ENCODE measurements at places on chromosomes 2 and 18.
A peak's percentile ranks its signal among the peaks of the same experiment; 100 is the strongest.

GRCh38 chr2:177894546-177894945 lies 178.0 kb downstream of the PDE11A start:
- DNase-seq: no peak

- DNase-seq: no peak
Observed at GRCh38 chr18:12474876-12475275, 67.1 kb downstream of the PRELID3A start.

- DNase-seq: no peak
Observed at GRCh38 chr2:16661526-16661925, 4.1 kb downstream of the CYRIA start.

DNA sequence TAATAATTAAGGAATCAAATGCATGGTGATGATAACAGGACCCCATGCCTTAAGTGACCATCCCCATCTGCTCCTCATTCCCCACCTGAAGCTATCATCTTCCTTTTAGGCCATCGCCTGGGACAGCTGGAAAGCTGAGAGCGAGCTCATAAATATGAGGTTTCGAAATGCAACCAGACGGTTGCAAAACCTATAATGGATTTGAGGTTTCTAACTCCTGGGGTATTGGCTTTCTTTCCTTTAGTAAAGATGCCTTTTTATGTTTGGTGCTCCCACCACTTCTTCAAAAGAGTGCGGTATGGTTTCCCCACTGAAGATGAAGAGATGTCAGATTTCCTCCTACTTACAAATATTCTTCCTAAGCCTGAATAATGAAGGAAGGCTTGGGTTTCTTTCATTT lies 1589.5 kb upstream of the PIK3C3 start:
- no peak for DNase-seq

DNA sequence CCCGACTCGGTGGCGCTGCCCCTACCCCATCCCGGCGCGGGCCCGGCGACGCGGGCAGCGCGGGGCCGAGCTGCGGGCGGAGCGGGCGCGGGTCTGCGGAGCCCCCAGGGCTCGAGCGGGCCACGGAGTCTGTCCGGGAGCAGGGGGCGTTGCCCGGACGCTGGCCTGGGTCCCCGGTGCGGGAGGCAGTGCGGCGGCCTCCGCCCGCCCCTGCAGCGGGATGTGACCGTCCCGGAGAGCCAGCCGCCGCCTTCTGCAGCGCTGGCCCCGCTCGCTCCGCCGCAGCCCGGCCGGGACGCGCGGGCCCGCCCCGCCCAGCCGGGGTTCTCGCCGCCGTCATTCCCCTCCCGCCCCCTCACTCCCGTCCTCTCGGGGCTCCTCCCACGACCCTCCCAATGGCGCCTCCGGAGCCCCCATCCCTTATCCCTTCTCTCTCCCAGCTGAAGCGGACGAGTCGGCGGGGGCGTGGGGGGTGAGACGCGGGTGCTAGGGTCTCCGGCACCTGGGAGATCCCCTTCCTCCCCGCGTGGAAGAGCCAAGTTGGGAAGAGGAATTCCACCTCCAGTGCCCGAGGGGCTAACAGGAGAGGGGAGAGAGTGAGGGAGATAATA lies at the start of gene FNDC4:
FNDC4 (minus strand) TSS at position 257 of the 611 bp plus-strand sequence. CDS start 521 bp downstream, outside the sequence.
- peak; percentile 13 for DNase-seq

- no peak for DNase-seq
Observed at GRCh38 chr2:168692132-168692744, 110.2 kb upstream of the NOSTRIN start.

GRCh38 chr18:66136039-66136438 lies 385.2 kb downstream of the CDH7 start:
- DNase-seq: no peak

DNA sequence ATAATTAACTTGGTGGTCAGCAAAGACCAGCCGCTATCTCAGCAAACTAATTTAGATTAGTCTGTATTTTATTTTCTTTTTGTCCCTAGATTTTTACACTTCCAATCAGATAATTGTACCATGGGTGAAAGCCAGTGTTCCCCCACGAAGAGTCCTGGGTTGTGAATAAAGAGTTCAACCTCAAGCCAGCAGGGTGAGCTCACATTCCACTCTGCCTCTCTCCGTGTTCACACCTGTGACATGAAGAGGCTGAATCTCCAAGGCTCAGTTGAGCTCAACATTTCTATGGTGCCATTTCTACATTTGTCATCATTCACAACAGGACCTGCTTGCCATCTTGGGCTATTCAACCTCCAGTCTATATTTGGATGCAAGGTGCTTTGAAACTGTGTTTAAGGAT lies 771.5 kb downstream of the GALR1 start:
- no peak for DNase-seq

GRCh38 chr2:133571249-133571648 lies 3.0 kb upstream of the NCKAP5 start:
- DNase-seq: no peak

DNA sequence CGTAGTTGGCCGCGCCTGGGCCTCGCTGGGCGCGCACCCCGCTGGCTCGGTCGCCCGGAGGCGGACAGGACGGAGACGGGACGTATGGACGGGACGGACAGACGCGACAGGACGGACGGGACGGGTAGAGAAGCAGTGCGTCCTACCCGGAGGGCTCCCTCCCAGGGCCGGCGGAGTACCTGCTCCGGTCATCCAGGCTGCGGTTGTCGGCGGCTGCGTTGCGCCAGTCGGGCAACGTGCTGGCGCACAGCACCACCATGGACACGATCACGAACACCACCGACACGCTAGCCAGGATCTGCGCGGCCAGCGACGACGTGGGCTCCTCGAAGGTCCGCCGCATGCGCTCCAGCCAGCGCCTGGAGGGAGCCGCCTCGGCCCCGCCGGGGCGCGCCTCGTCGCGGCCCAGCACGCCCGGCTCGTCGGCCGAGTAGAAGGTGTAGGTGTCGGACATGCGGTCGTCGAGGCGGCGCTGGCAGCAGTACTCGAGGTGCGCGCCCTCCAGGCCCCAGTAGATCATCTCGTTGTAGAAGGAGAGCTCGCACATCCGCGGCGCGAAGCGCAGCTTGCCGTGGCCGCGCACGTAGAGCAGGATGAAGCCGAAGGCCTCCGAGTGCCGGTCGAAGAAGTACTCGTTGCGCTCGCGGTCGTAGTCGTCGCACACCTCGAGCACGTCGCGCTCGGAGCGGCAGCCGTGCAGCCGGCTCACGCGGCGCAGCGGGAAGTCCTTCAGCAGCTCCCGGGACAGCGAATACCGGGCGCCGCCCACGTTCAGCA lies 903 bp downstream of the KCNG3 start:
- peak; percentile 27 for DNase-seq

GRCh38 chr2:22826703-22827102 lies 558.3 kb upstream of the KLHL29 start:
- no peak for DNase-seq

- no peak for DNase-seq
Observed at GRCh38 chr2:15619076-15619475, 27.4 kb downstream of the DDX1 start.

DNA sequence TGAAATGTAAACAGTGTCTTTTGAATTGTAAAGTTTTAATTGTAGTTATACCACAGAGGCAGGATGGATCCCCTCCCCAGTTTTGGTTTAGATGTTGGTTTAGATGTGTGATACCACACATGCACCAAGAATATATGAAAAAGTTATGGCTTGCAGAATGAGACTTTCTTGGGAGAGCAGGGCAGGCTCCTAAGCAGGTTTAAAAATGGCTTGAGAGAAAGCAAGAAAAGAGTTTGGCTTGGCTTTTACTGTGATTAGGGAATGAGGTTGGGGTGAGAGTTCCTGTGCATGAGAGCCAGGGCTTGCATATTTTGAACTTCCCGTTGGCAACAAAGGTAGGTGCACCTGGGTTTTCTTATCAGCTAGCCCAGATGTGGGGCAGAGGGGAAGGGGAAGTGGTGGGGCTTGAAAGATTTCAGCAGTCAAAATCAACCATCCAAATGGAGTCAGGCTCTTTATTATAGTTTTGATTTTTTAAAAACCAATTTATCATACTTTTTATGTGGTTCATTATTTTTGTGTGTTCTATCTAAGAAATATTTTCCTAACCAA lies 246.9 kb downstream of the MTX2 start:
- DNase-seq: no peak

DNA sequence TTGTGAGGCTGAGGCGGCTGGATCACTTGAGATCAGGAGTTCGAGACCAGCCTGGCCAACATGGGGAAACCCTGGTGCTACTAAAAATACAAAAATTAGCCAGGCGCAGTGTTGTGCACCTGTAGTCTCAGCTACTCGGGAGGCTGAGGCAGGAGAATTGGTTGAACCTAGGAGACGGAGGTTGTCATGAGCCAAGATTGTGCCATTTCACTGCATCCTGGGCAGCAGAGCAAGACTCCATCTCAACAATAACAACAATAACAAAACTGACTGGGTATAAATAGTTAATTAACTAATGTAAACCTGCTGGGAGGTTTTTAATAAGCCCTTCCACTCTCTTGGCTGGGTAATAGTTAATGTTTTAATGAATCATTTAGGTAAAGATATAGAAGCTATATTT lies 7.8 kb downstream of the SULT6B1 start:
- no peak for DNase-seq

GRCh38 chr18:33022370-33022769 lies 249.5 kb upstream of the KLHL14 start:
- no peak for DNase-seq

- no peak for DNase-seq
Observed at GRCh38 chr2:25089605-25090315, 47.9 kb downstream of the EFR3B start.

DNA sequence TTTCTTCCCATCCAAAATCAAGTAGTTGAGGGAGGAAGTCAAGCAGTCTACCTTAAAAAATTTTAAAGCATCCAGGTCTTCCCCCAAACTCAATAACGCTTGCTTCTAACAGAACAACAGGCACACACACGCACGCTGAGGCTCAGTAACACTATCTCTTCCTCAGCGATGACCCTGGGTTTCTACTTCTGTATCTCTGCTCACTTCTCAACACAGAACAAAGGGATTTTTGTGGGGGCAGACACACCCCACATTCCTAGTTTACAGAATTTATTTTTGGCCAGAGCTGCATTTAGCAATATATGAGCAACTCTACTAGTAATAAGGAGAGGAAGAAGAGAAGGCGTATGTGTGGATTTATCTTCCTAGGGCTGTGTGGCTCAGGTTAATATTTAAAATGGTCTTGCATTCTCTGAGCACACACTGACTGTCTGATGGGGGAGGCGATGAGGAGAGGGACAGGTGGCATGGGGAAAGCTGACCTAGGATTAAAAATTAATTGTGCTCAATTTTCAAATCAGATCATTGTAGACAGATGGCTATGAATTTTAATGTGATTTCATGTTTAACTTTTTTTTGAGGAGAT lies 71.3 kb upstream of the PPM1B start:
- DNase-seq: no peak

GRCh38 chr18:59861963-59862819 lies 37.6 kb upstream of the PMAIP1 start:
- no peak for DNase-seq

- no peak for DNase-seq
Observed at GRCh38 chr2:239186516-239187357, 214.1 kb downstream of the HDAC4 start.

- DNase-seq: no peak
Observed at GRCh38 chr2:19461504-19462255, 103.3 kb upstream of the OSR1 start.

DNA sequence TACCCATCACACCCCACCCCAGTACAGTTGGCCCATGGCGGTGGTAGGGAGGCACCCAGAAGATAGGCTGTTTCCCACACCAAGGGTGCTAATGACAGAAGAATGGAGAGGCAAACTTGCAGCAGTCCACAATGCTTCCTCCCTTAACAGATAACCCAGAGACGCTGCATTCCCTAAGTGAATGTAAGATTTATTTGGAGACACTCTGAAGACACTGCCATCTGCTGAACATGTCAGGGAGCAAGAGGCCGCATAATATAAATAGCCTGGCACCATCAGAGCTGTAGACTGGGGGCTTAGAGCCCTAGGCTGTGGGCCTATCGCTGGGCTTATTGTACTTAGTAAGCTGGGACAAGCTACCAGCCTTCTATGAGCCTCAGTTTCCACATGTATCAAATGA lies 2.2 kb upstream of the IWS1 start:
- no peak for DNase-seq

DNA sequence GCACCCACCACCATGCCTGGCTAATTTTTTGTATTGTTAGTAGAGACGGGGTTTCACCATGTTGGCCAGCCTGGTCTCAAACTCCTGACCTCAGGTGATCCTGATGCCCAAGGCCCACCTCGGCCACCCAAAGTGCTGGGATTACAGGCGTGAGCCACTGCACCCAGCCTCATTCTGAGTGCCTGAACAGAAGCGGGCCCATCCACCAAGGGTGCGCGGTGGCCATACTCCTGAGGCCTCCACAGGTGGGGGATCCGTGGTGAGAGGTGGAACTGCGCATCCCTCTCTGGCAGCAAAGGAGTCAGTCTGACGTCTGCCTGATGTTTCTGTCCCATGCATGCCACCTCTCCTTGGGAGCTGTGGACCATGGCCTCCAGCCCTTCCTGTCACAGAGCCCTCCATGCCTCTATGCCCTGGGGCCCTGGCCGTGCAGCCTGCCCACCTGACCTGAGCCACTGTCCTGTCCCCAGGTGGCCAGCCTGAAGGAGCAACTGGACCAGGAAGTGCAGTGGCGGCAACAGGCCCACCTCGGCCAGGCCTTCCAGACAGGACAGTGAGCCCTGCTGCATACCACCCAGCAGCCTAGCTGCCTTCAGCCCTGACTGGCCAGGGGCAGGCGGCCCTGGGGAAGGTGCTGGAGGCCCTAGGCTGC lies 7.6 kb upstream of the SNED1 start:
- no peak for DNase-seq

GRCh38 chr2:9103663-9104277 lies 100.3 kb upstream of the MBOAT2 start:
- DNase-seq: no peak

DNA sequence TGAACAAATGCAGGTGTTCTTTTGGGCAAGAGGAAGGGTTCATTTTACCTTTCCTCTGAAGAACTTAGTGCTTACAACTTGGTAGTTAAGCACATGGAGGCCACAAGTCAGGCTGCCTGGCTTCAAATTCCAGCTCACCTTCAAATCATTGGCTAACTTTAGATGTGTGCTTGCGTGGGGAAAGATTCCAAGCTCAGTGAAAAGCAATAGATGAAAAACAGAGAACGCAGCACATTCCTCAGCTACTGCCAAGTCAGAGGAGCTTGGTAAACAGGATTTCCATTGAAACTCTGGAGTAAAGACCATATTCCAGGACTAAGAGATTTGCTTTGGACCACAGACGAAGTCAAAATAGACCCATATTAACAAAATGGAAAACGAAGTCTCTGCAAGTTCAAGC lies 96.3 kb upstream of the ASB18 start:
- DNase-seq: no peak

GRCh38 chr2:38245114-38245641 lies 131.9 kb downstream of the ATL2 start:
- DNase-seq: no peak

- no peak for DNase-seq
Observed at GRCh38 chr2:212609479-212609878, 70.9 kb upstream of the ERBB4 start.

GRCh38 chr18:26460449-26461091 lies 87.8 kb downstream of the KCTD1 start:
- DNase-seq: no peak

DNA sequence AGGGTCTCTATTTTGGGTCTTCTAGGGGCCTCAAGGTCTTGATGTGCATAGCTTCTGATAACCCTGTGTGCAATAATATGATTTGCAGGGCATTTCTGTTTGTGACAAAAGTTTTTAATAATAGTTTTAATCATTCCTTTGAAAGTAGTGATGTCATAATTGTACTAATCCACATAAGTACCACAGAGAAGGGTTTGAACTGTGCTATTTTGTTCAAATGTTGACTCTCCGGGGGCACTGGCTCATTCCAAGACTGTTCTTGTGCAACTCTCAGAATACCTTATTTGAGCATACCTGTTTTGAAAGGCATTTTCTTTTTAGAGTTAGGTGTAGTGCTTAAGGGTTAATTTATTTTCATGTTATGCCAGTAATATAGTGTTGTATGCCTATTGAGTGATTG lies 41.6 kb downstream of the PLEKHB2 start:
- DNase-seq: no peak
